ENCODE measurements at places on chromosomes 1 and 21.
A peak's percentile ranks its signal among the peaks of the same experiment; 100 is the strongest.

DNA sequence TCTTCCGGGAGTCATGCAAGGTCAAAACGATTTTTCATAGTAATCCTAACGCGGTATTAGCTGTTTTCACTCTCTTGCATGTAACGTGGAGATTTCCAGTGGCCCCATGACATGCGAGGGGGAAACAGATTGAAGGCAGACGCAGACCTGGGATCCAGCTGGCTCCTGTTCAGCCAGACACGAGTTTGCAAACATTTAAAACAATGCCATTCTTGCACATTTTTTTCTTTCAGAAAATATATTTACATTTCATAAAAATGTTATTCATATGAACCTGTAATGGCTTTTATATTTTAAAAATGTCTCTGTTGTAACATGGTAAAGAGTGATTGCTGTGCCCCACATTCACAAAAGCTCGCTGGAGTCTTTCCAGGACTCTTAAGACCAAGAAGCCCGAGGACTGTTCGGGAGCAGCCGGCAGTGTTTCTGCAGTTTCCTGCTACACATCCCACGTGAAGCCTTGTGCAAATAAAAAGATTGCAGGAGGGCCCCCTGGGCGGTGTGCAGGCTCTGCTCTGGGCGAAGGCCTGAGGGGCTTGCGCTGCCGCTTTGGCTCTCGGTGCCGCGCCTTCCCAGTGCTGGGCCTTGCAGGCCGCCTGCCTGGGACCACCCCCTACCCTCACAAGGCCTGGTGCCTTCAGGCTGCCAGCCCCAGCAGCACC, 184.9 kb downstream of the DYRK1A start:
- no peak for DNase-seq

DNA sequence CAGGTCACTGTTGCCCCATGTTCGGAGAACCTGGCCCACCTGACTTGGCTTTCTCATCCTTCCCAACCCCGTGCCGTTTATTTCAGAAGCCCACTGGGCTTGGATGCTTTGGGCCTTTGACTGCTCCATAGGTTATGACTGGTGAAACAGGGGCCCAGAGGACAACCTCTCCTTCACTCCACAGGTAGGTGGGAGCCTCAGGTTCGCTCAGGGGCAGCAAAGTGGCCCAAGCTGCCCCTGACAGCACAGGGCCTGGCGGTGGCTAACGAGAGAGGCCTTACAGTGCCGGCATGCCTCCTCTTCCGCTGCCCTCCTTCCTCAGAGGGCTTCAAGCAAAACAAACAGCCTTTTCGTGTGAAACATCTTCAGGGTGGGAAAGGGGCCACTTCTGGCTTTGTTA, 16.9 kb downstream of the FAM89A start:
- no peak for DNase-seq

GRCh38 chr1:41322835-41323234, 38.4 kb upstream of the FOXO6 start:
- peak; percentile 67 for DNase-seq

GRCh38 chr1:43285269-43285990, at the start of gene C1orf210:
Gene C1orf210 (minus strand): TSS chr1:43285581. CDS start chr1:43283270, 2,311 bp downstream.
- DNase-seq: no peak

DNA sequence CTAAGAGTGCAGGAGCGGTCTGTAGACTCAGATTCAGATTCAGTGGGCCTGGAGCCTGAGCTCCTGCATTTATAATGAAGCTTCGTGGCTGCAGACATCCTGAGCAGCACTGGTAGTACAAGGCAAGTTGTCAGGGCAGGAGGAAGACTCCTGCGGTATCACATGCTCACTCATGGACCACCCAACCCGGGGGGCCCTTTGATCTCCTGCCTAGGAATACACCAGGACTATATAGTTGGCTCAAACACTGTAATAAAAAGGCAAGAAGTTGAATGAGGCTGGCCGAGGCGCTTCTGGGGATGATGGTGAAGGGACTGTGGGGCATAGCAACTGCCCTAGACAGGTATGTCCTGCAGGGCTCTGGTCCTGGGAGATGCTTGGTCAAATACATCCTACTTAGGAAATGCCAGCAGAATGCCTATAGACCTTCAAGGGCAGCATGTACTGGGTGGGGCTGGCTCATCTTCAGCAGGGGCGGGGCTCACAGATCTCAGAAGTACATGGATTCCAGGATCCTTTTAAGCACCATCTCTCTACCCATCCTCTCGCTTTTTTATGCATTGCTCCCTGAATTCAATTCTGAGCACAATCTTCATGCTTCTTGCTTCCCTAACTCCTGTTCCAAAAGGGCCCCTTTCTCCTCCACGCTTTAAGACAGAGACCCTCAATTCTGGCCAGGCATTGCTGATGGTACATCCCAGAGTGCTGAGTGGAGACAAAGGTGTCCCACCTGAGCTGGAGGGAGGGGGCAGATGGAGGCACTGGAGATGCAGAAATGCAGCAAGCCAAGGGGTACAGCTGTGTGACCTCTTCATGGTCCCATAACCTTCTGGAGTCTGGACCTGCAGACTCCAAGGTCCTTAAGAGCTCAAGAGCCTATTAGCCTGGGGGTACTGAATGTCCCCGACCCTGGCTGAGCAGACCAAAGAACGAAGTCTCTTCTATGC, 2.1 kb upstream of the RAP1GAP start:
- no peak for DNase-seq

GRCh38 chr1:10795276-10796021, 997 bp downstream of the CASZ1 start:
- DNase-seq: peak; percentile 28

- DNase-seq: no peak
These were observed 35.1 kb upstream of the EYA3 start for GRCh38 chr1:28123461-28123961.

GRCh38 chr1:83901547-83902155, 97.3 kb downstream of the TTLL7 start:
- no peak for DNase-seq

- DNase-seq: peak; percentile 11
These were observed 149.6 kb downstream of the LMO4 start for GRCh38 chr1:87478231-87478630.

GRCh38 chr1:214897581-214897980, 185.0 kb upstream of the KCNK2 start:
- no peak for DNase-seq

DNA sequence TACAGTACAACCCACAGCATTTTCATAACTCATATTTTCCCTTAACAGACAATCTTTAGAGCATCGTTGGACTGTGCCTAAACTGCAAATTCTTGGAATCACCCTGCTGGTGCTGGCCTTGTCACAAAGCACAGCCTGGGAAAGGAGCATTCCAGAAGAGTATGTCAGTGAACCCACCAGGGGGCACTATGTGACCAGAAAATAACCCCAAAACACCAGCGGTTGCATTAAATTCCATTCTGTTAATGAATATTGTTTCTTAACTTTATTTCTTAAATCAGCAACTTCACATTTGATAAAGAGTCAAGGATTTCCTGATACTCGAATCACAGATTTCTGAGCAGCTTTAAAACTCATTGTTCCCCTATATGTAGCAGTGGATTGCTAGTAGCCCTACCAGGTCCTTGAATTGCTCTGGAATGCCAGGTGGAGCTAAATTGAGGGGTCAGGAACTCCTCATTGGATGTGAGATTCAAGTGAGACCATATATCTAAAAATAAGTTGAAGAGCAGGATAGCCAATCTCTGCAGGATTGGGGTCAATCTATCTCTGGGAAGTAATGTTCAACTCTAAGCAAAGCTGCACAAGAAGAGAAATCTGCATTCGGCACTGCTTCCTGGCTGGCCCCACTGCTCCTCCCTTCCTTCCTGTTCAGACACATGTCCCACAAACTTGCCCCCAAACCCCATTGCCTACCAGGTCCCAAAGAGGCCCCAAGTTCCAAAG, 12.7 kb upstream of the RAB4A start:
- peak; percentile 69 for DNase-seq

GRCh38 chr1:46697053-46697452, 21.9 kb downstream of the EFCAB14 start:
- no peak for DNase-seq

GRCh38 chr21:39088031-39088370, 95.2 kb downstream of the PSMG1 start:
- no peak for DNase-seq

DNA sequence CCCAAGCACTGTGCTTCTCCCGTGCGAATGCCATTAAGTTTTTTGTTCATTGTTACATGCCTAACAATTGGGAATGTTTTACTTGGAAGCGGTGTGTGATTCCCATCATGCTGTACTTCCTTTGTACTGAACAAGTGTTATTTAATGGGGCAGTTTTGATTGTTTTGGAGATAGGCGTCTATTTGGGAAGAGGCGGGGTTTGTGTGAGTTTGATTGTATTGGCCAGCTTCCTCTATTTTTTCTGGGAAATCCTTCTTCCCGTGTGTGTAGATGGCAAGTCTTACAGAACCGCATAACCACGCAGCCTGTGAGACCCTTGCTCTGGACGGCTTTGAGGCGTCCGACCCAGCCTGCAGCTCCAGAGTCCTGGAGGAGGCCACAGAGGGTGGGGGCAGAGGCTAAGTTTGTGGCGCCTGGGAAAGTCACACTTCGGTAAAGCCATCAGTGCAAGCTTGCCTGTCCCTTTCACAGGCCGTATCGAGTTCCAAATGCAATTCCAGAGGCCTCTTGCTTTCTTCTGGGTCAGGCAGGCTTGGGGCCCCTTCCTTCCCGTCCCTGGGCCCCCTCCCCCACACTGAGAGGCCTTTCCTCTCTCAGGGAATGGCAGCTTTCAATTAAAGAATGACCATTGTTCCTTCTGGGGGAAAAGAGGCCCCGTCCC, 210.3 kb downstream of the TOMM20 start:
- no peak for DNase-seq

DNA sequence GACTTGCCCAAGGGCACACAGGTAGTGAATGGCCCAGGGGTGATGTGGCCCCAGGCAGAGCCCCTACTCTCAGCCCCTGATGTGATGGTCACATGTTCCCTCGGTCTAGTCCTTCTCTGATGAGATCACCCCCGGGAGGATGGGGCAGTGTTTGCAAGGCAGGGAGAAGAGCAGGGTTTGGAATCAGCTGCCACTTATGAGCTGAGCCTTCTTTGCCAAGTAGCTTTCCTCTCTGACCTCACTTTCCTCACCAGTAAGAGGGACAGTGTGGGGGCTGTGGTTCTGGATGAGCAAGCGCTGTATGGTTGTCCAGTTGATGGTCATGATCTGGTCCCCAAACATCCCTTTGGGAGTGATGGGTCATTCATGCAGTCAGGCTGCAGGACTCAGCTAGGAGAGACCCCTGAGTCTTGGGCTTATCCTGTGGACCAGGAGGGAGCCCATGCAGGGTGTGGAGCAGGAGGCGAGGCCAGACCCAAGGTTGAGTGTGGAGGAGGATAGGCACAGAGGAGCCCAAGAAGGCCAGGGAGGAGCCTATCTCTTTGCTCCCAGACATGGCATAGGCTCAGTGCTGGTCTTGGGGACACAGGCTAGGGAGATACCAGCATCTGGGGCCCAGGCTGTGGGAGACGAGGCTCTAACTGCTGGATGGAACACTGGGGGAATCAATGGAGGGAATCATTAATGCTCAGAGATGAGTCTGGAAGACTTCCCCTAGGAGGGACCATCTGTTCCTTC, 15.9 kb upstream of the PEAR1 start:
- DNase-seq: no peak

DNA sequence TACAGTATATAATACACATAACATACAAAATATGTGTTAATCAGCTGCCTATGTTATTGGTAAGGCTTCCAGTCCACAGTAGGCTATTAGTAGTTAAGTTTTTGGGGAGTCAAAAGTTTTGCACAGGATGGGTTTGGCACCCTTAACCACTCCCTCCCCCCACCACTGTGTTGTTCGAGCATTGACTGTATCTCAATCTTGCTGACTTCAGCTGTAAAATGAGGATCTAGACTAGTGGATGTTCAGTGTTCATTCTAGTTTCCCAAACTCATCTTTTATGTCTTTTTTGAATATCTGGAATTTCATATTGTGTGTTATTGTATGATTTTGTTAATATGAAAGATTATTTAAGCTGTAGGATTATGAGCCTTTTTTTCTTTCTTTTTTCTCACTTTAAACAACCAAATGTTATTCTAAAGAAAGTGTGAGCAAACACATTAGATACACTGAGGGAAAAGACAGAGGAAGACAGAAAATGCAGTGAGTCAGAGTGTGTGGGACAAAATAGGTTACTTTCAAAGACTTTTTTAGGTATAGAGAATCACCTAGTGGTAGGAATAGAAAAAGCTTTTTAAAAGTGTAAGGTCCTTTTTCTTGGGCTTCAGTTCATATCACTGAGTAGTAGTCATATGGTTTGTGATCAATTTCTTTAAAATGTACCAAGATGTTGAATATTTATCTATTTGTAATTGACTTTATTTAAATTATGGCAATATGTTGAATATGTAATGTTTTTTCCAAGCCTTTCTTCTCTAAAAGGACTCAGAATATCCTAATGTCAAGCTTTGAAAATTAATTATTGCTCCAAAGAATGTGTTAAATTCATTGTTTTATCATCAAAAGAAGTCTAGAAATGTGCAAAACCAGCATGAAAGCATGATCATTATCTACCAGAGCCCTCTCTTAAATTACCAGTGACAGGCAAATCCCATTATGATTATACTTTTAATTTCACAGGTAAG, 17.9 kb upstream of the CENPF start:
- DNase-seq: peak; percentile 89

DNA sequence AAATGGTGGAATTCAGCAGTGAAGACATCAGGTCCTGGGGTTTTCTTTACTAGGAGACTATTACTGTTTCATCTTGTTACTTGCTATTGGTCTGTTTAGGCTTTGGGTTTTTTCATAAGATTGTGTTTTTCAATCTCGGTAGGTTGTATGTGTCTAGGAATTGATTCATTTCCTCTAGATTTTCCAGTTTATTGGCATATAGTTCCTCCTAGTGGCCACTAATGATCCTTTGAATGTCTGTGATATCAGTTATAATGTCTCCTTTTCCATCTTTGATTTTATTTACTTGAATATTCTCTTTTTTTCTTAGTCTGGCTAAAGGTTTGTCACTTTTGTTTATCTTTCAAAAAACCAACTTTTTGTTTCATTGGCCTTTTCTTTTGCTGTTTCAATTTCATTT, 233.0 kb downstream of the RWDD3 start:
- DNase-seq: no peak

GRCh38 chr1:225886159-225887029, 2.6 kb downstream of the LEFTY1 start:
- no peak for DNase-seq

- peak; percentile 70 for DNase-seq
These were observed 57.5 kb upstream of the GUCA2A start for GRCh38 chr1:42221952-42222606.

DNA sequence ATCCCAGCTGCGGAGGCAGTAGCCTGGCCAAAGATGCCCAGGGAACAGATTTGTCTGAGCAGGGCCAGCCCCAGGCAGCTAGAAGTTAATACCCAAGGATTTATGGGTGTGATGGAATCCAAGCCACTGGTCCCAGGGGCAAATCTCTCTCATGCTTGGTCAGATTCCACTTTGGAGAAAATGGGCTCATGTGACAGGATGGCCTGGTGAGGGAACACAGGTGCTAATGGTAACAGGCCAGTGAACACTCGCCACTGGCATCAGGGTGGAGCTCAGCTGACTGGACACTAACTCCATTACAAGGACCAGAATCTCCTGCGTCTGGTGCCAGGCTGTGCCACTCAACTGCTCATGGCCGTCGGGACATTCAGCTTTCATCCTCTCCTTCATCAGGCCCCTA, 12.0 kb downstream of the MDM4 start:
- no peak for DNase-seq

- DNase-seq: peak; percentile 14
These were observed 5.9 kb upstream of the MYOM3 start for GRCh38 chr1:24117722-24118409.

GRCh38 chr1:39919545-39919944, 17.8 kb upstream of the MYCL start:
- peak; percentile 67 for DNase-seq

Data from ACHN (cell line).